ENCODE measurements at places on chromosomes 2 and 18. TPM values are rescaled to one million over a fixed set of nuclear protein-coding genes. Genes with fewer than 3 reads are reported as not detected.

The FTCDNL1 gene
- 1.4 TPM for total RNA-seq

The FSHR gene
- total RNA-seq: not detected

The C2orf66 gene
- not detected for total RNA-seq

The TRIM54 gene
- 0.15 TPM for total RNA-seq

The EN1 gene
- 0.23 TPM for total RNA-seq

The G6PC2 gene
- 0.59 TPM for total RNA-seq

The GCG gene
- not detected for total RNA-seq

The ITGA4 gene
- total RNA-seq: 3.3 TPM

The SERPINB12 gene
- not detected for total RNA-seq

The UCN gene
- total RNA-seq: 5.0 TPM

The CNGA3 gene
- total RNA-seq: 1.1 TPM

- ATAC-seq: no peak
Measured at GRCh38 chr2:9914384-9915065, 37.0 kb upstream of the GRHL1 start.

DNA sequence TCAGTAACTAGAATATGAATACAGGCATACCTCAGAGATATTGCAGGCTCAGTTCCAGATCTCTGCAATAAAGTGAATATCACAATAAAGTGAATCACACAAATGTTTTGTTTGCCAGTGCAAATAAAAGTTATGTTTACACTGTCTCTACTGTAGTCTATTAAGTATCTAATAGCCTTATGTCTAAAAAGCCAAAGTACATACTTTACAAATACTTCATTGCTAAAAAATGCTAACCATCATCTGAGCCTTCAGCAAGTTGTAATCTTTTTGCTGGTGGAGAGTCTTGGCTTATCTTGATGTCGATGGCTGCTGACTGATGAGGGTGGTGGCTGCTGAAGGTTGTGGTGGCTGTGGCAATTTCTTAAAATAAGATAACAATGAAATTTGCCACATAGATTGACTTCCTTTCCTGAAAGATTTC lies 159.4 kb downstream of the MYO1B start:
- no peak for ATAC-seq

GRCh38 chr2:88556026-88556425 lies 71.2 kb downstream of the EIF2AK3 start:
- no peak for ATAC-seq

DNA sequence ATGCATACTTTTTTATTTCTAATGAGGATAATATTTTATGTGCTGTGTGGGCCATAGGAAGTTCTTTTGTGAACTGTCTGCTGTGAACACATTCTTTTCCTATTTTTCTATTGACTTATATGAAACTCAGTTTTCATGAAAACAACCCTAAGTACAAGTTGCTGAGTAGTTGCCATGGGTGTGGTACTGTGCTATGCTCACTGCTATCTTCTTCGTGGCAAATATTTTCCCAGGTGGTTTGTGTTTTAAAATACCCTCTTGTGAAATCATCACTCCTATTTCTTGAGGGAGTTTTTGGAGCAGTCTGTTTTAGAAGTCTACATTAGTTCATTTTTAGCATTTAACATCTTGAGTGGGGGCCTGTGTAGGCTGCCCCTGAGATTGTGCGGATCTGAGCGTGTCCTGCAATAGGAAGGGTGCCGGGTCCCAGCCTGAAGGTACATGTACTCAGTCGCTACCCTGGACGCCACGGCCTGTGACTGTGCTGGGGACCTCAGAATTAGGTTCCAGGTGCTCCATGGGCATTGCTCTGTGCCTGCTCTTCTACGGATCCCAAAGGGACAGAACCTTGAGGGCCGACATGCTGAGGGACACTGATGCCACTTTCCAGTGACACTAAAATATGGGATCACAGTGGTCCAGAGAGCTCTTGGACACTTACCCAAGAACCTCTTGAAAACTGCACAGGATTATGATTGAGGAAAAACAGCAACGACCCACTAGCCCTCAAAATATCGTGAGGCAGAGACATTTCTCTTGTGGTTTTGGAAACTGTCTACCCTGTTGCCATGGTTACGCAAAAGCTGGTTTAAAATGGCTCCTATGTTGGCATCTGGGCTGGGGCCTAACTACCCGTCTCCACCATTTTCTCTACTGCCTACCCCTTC lies 480.4 kb downstream of the TGIF1 start:
- no peak for ATAC-seq

- peak; percentile 45 for ATAC-seq
Measured at GRCh38 chr18:21599585-21600525, 649 bp downstream of the ESCO1 start.

- ATAC-seq: no peak
Measured at GRCh38 chr2:64910972-64911433, 78.2 kb upstream of the SLC1A4 start.

- no peak for ATAC-seq
Measured at GRCh38 chr2:11795590-11795989, 49.2 kb downstream of the LPIN1 start.

- ATAC-seq: no peak
Measured at GRCh38 chr2:101860157-101860556, 131.6 kb upstream of the IL1R2 start.

- ATAC-seq: no peak
Measured at GRCh38 chr2:29060441-29060840, 13.9 kb downstream of the PCARE start.

DNA sequence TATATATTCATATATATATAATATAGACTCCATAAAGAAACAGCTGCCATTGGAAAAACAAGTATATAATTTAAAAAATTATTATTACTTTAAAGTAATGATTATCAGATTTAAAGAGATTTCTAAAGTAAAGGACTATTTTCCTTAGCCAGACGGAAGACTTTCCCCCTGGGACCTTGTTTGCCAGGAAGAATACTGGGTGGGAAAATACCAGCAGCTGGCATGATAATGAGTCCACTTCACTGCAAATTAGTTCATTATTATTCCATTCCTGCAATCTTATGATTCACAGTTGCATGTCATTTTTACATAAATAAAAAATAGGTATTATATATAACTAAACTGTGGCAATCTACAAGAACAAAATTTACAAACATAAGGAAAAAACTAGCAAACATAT lies 339.8 kb upstream of the CDH7 start:
- no peak for ATAC-seq

GRCh38 chr2:177179227-177179626 lies 33.4 kb upstream of the HNRNPA3 start:
- ATAC-seq: no peak

DNA sequence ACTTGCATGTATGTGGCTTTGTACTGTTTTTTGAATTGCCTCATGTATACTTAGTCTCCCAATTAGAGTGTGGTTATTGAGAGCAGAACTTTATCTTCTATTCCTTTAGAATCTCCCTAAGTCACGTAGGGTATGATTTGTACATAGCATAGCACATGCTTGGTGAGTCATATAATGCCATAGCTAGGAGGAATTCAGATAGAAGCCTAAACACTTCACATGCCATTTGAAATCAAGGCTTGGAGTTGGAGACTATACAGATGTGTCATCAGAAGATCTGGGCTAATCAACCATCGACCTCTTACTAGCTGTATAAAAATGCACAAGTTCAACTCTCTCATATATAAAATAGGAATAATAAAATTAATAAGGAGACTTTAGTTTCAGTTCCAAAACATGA lies 222.6 kb upstream of the ST6GAL2 start:
- no peak for ATAC-seq

GRCh38 chr18:9806905-9807304 lies 78.9 kb upstream of the TXNDC2 start:
- ATAC-seq: no peak

- ATAC-seq: no peak
Measured at GRCh38 chr2:206127656-206128055, 31.6 kb downstream of the NDUFS1 start.

All from gastroesophageal sphincter (tissue), 4 donors.